ENCODE measurements at places on chromosomes 11 and 22.

- peak; percentile 6 for DNase-seq
Measured at GRCh38 chr11:37946155-37946766, 1348.2 kb upstream of the RAG2 start.

DNA sequence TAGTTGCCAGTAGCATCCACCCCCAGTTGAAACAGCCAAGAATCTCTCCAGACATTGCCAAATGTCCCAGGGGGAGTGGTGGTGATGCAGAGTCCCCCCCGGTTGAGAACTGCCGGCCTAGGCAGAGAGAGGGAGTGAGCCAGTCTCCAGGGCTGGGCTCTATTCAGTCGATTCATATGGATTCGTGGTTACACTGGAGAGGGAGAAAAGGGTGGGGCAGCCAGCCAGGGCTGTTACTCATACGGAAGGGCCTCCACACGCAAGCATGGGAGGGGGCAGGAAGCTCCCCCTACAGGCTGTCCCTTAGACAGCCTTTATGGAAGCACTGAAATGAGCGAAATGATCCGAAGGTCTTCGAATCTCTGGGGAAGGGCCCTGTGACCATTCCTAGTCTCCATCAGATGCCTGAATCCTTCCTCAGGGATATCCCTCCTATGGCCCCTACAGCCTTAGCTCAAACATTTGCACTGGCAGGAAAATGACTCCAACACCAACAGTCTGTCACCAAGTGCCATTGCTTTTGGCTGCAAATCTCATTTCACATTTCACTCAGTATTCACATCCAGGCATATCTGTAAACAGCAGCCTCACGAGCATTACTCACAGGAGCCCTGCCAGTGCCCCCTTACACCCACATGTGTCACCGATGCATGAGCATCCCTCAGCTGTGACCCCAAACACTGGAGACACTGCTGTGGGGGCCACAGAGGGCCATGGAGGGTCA is 18.4 kb upstream of the TLCD5 start:
- DNase-seq, result no peak

- no peak for DNase-seq
Measured at GRCh38 chr22:40258017-40258416, 80.3 kb downstream of the TNRC6B start.

- DNase-seq, result no peak
Measured at GRCh38 chr22:46747646-46748045, 9.6 kb upstream of the CERK start.

DNA sequence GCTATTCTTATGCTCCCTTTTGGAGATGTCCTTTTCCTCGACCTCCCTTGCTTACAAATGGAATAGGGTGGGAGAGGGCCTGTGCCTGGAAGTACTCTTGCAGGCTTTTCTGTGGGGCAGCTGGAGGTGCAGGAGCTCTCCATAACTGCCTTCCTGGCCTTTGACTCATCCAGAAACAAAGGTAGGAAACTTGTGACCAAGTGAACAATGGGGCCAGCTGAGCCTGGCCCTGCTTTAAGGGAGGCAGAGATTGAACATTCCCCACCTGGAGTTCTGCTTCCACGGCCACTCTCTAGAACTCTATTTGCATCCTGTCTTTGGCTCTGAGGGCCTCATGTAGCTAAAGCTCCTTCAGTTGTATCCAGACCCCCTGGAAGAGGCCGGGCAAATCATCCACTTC is 5.1 kb upstream of the LYVE1 start:
- no peak for DNase-seq

- peak; percentile 88 for DNase-seq
Measured at GRCh38 chr11:76807206-76807875, 24.2 kb downstream of the TSKU start.

GRCh38 chr11:13260963-13261588 is 16.5 kb upstream of the BMAL1 start:
- DNase-seq, result no peak

- no peak for DNase-seq
Measured at GRCh38 chr11:81359476-81359875, 1374.2 kb downstream of the FAM181B start.

- no peak for DNase-seq
Measured at GRCh38 chr11:60170566-60170965, 12.3 kb downstream of the MS4A6A start.

GRCh38 chr11:8233691-8234424 is 29.8 kb downstream of the LMO1 start:
- no peak for DNase-seq

DNA sequence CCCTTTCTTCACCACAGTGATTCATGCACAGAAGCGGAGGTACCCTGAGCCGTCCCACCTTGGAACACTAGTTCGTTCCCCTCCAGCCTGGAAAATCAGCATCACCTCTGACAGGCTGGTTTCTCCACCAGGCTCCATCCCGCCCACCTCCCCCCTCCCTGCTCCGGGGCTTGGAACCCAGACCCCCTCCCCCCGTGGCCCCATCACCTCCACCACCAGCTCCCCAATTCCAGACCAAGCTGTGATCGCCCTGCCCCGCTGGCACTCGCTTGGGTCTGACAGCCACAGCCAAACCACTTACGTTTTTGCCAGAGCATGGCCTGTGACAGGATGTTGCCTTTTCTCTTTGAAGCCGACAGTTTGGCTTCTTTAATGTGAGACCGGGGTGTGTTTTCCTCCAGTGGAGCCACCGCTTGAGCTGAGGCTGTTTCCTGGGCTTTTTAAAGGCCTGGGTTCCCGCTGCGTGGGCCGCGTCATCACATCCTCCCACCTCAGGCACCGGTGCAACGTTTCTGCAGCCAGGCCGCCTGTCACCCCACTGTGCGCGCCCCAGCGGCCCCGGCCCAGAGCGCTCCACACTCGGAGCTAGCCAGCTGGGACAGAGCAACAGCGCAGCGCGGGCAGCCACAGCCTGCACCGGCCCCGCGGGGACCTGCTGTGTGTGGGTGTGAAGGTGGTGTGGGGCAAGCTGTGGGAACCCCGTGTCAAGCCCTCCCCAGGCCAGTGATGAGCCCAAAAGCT is at the start of gene POU2AF1:
TSS of gene POU2AF1 (minus strand) at position 415 of the 741 bp plus-strand sequence. CDS start at position 317, 98 bp downstream.
- peak; percentile 22 for DNase-seq

- DNase-seq, result no peak
Measured at GRCh38 chr22:17864398-17865182, 90.3 kb upstream of the BID start.

- DNase-seq, result no peak
Measured at GRCh38 chr11:26805001-26805400, 83.1 kb upstream of the SLC5A12 start.

- DNase-seq, result no peak
Measured at GRCh38 chr11:117754030-117754429, 43.0 kb downstream of the DSCAML1 start.

- DNase-seq, result peak; percentile 53
Measured at GRCh38 chr22:38923463-38924346, 33.7 kb upstream of the APOBEC3A start.

GRCh38 chr22:19429950-19430889 is 1.3 kb downstream of the HIRA start:
- no peak for DNase-seq

- DNase-seq, result no peak
Measured at GRCh38 chr22:25645266-25645665, 80.8 kb downstream of the GRK3 start.

DNA sequence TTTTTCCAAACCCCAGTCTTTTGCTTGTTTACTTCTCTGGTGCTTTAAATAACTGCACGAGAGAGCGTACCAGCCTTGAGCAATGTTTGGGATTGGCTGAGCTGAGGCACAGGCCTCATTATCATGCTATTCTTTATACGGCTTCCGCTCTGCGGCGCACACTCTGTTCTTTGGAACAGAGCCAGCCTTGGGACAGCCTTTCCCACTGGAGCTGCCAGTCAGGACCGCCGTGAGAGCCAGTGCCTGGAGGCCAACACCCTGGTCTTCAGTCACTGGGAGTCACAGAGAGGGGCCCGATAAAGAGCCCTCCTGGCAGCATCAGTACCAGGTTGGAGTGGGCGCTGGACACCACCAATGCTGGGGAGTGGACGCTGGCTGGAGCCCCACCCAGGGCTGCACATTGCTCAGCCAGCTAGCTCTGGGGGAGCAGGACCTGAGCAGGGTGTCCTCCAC is 125.6 kb downstream of the BCR start:
- DNase-seq, result no peak

DNA sequence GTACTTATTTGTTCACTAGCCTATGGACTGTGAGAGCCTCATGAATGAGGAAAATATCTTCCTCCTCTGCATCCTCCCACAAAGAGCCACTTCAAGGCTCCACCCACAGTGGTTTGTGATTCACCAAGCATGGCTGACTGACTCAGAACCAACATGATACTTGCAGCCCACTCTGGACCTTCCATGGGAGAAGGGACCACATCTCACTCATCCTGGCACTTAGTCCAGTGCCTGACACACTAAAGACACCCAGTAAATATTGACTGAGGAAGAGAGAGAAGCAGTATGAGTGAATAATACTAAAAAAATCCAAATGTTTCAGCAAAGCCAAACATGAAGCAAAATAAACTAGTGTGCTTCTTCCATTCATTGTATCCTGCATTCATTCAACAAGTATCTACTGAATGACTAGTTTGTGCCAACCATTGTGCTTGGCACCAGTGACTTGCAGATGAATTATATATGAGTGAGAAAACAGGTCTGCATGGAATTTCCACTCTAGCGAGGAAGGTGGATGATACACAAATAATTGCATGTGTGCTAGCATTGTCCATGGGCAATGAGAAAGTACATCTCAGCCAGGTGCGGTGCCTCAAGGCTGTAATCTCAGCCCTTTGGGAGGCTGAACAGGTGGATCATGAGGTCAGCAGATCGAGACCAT is 54.9 kb upstream of the BLID start:
- DNase-seq, result no peak

- DNase-seq, result peak; percentile 36
Measured at GRCh38 chr22:37971475-37972434, 12.6 kb downstream of the SOX10 start.

DNA sequence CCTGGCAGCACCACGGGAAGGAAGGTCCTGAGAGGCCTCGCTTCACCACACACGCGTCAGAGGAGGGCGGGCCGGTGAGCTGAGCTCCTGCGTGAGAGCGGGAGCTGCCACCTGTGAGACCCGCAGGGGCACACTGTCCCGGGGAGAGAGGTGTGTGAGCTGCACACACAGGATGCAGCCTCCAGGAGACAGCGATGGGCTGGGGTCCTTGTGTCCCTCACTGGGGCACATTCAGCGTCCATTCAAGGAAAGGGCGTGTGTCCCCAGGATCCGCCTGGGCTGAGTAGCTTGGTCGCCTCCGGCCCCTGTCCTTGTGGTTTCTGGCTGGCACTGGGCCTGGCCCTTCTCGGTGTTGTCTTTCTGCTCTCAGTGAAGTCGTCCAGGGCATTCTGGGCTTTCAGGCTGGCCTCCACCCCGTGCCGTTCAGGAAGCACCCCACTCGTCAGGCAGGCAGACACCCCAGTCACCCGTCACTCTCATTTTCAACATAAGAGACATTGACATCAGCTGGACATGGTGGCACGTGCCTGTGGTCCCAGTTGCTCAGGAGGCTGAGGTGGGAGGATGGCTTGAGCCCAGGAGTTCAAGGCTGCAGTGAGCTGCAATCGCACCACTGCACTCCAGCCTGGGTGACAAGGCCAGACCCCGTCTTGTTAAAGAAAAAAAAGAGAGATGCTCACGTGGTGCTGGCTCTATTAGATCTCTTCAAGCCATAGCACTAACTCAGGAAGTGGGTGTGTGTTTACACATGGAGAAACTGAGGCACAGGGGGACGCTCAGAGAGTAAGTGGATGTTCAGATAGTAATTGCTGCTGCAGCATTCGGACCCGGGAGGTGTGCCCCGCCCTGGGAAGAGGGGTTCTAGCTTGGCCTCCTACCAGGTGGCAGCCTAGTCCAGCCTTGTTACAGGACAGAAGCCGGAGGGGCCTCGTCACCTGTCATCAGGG is 1081.6 kb downstream of the BRD1 start:
- no peak for DNase-seq

DNA sequence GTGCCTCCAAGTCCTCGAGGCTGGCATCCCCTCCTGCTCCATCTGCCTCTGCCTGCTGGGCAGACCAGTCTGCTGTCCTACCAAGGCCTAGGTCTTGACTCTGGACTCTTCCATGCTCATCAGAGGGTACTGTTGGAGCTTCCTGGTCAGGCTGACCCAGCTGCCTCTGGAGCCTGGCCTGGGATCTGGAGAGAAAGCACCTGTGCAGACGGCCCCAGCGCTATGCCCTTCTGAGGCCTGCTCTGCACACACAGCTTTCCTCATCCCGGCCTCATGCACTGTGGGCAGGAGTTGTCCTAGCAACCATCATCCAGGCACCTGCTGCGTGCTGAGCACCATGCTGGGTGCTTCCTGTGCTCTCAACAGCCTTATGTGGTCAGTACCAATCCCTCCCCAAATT is 70.8 kb downstream of the CDKN1C start:
- no peak for DNase-seq

DNA sequence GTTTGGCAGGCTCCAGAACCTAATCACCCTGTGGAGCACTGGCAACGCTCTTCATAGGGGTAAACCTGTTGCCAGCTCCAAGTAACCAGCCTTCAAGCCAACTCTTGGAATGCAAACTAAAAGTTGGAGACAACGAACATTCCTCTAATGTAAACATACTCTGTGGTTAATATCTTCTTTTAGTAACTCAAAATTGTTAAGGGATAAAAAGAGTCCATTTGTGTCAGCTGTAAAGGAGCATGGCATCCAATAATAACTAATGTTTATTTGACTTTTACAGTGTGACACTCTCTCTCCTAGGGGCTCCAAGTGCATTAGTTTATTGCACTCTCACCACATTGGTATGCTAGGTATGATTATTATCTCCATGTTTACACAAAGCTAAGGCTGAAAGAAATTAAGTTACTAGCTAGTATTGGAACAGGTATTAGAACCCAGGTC is 31.0 kb upstream of the AMOTL1 start:
- no peak for DNase-seq

GRCh38 chr11:128261011-128261421 is 326.3 kb downstream of the ETS1 start:
- no peak for DNase-seq

GRCh38 chr11:43874738-43875137 is 5.9 kb upstream of the ALKBH3 start:
- no peak for DNase-seq

GRCh38 chr11:72041364-72042063 is 38.8 kb downstream of the NUMA1 start:
- peak; percentile 93 for DNase-seq

DNA sequence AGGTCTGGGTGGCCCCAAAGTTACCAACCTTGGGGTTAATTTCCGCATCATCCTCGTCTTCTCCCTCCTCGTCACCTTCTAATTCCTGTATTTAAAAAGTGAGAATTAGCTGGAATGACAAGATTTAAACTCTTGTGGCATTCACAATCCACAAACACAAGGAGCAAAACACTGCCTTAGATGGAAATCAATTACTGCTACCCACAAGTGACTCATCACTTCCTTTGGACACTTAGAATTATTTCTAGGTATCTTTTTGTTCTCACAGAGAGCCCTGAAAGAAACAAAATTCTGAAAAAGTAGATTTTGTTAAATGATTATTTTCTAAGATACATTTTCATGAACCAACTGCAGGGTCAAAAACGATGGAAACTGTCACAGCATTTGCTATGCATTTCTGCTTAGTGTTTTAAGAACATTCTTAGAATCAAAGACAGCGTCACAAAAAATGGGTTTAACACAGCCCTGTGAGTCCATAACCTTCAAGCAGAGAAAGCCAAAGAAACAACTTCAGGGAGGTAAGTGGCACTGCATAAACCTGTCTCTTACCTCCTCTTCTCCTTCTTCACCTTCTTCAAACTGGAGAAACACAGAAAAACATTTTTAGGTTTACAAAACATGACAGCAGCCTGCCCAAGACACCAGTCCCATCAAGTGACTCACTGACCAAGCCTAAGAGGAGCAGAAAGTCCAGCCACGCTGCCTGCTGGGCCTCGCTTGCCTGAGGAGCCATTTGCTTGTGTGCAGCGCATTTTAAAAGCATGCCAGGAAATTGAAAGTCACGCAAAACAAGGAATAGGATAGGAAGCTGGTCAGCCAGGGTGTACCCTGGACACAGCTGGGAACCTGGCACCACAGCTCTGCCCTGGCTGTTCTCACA is 22.3 kb upstream of the PHLDA2 start:
- DNase-seq, result no peak

All from retina (tissue), 1 donor.